Fibroblast of mammary gland (primary cell): ENCODE measurements at places on chromosomes 5 and 9.

DNA sequence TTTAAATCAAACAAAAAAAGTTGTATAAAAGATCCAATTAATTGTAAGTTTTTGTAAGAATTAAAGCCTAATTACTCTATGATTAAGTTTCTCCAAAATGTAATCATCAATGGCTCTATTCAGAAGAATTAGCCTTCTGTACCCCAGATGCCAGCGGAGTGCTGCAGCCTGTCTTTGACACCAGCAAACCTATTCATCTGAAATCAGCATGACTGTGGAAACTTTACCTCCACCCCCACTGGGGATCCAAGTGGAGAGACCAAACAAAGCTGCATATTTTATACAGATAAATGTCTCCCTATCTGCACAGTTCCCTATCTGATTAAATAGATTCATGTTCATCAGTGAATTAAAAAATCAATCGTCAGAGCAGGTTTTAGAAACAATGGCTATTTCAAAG is 426.8 kb downstream of the KIAA0825 start:
- DNase-seq: no peak

DNA sequence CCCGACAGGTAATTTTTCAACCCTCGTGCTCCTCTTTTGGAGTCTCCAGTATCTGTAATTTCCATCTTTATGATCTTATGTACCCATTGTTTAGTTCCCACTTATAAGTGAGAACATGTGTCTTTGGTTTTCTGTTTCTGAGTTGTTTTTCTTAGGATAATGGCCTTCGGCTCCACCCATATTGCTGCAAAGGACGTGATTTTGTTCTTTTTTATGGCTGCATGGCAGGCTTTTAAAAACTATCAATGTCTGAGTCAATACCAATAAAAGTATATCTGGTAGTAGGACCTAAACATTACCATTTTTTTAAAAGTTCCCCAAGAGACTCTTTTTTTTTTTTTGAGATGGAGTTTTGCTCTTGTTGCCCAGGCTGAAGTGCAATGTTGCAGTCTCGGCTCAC is 3.9 kb upstream of the SLC26A2 start:
- no peak for DNase-seq

DNA sequence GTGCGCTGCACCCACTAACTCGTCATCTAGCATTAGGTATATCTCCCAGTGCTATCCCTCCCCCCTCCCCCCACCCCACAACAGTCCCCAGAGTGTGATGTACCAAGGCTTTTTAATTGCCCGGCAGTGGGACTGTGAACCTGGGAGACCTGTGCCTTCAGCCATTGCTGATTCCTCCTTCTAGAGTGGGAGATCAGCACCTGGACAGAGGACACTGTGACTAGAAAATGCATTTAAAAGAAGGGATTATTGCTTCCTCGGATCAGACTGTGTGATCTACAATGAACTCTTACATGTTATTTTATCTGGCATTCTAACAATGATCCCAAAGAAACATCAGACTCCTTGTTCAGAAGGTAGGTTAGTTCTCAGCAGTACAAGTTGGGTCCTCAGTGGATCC is 25.9 kb downstream of the CTSL start:
- DNase-seq: no peak

GRCh38 chr9:127751269-127752054 is 16.4 kb upstream of the TOR2A start:
- DNase-seq: peak; percentile 15

- no peak for DNase-seq
Measured at GRCh38 chr9:89363921-89364665, 45.8 kb downstream of the SECISBP2 start.

GRCh38 chr5:2303431-2304100 is 420.8 kb upstream of the IRX4 start:
- DNase-seq: no peak

GRCh38 chr5:10734832-10735523 is 26.1 kb downstream of the DAP start:
- peak; percentile 14 for DNase-seq

DNA sequence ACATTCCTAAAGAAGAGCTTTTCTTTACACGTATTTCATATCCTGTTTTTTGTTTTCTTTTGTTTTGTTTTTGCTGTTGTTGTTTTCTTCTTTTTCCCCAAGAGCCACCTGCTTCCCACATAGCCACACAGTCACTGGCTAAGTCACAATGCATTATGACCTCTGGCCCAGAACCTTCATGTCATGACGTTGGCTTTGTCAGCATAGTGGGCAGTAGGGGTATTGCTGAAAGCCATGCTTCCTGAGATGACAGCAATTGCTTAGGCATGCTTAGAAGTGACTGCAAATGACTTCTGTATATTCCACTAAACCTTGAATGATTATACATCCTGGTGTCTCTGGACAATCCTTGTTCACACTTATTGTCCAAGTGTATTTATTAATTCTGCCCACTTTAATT is 375.8 kb downstream of the TAF11L14 start:
- no peak for DNase-seq

DNA sequence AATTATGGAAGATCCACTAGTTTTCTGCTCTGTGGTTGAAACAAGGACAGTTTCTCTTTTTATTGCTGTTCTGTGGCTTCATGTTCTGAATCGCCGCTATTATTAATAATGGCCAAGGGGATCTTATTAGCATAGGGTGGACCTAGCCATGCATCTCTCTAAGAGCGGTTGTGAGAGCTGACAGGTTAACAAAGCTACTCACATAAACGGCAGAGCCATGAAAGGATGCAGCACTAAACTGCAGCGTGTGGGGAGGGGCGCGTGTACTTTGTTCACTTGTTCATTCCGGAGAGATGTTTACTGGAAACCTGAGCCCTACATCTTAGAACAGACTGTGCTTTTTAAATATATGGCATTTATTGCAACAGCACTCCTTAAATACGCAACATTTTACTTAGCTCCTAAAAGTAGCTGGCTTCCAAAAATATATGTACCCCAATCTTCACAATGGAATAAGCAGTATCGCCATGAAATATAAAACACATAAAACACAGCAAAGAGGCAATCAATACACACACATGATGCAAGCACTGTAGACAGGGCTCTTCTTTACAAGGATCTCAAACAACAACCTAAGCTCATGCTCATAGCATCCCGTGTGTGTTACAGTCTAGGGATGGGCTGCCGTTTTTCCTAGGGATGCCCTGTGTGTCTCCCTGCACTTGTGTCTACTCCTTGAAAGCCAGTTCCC is 424.6 kb downstream of the MED10 start:
- DNase-seq: no peak

- DNase-seq: no peak
Measured at GRCh38 chr9:107219486-107220077, 63.5 kb upstream of the RAD23B start.

- no peak for DNase-seq
Measured at GRCh38 chr5:56908942-56909293, 478 bp upstream of the SETD9 start.

DNA sequence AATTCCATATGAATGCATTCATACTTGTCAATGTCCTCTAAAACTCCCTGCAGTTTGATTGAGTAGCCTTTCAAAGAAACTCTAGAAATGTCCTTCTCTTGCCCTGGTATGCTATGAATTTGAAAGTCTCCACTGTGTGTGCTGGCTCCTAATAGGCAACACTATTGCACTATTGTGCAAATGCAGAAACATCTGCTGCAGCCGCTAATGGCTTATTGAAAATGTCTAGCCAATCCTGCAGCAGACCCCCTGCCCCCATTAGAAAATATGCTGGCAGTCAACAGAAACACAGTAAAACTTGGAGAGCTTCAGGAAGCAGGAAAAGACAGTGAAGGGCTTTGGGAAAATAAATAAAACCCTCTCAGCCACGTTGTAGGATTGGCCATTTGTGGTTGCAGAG is 87.3 kb upstream of the GRAMD2B start:
- no peak for DNase-seq

DNA sequence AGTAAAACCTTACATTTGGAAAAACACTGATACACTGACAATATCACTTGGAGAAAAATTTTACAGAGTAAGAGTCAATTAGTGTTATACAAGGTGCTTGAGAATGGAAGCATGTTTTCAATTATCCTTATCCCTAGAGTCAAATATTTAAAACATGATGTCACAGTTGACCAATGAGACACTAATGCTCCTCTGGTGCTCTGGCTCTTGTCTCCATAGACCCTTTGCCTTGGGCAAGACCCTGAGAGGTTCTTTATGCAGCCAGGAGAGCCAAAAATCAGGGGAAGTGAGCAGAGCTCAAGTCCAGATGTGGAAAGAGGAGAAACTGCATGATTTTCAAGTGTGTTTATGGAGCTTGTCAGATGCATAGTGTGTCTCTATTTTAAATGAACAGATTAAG is 153.9 kb downstream of the MARCHF11 start:
- peak; percentile 3 for DNase-seq

DNA sequence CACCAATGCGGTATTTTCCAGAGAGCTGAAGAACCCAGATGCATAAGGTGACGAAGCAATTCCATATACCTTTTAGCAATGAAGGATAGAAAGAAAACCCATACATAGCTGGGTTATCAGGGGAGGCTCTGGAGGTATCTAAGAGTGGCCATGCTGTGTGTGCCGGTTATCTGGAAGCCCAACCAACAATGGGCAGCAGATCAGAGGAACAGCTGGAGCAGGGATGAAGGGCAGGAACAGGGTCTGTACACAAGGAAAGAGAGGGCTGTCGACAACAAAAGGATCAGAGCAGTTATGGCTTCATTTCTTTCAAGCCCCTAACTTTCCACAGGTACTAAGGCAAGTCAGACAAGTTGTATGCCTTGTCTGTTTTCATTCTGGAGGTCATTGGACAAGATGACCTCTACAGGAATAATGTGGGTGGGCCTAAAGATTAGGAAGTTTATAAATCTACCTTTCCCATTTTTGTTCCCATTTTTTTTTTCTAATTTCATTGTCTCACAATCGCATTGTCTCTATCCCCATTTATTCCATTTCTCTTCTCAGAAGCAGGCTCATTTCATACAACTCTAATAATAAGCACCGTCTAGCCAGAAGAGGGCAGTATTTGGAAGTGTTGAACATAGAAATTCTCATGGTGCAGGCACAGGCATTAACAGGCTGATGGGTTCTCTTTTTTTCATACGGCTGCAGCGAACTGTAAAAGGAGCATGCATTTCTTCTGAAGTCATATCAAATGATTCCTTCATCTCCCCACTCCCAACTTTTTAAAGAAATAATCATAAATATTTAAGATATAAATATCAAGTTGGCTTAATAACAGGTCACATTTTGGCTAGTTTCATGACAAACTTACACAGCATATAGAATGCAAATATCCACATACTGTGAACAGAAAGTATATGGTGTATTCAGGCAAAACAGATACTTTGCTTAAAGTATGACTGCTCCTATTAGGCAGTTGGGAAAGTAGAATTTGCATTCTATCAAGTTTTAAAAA is 63.5 kb downstream of the ZNF474 start:
- DNase-seq: peak; percentile 75

- DNase-seq: no peak
Measured at GRCh38 chr5:17477043-17477442, 21.0 kb upstream of the TAF11L2 start.

- DNase-seq: no peak
Measured at GRCh38 chr9:134722120-134722701, 80.6 kb downstream of the COL5A1 start.

GRCh38 chr9:35835766-35836165 is 6.7 kb downstream of the TMEM8B start:
- DNase-seq: no peak

DNA sequence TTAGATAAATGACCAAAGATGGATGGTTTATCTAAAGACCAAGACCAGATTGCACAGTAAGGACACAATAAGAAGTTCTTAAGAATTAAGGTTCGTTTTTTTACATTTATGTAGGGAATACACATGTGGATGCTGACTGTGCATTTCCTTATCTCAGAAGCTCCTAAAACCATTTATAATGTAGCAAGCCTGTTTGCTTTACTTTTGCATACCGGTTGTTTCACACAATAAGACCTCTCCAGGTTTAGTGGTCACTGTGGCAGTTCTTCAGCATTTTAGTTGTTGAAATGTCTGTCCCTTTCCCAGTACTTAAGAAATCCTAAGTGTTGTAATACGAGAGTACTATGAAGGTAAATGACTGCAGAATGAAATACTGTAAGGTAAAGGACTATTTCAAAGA is 43.6 kb downstream of the BASP1 start:
- no peak for DNase-seq

DNA sequence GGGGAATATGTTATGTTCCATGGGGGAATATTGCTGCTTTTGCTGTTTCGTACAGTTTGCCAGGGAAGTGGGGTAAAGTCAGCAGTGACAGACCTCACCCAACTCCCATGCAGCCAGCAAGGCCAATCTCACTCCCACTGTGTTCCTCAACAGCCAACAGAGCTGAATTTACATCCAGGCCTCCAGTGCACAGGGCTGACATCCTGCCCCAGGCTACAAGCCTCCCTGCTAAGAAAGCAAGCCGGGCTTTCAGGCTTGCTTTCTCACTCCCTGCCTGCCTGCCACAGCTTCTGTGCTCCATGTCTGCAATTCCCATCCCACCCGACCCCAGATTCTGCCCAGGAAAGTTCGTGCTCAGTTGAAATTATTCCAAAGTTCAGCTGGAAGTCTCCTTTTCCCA is 25.5 kb upstream of the SNCAIP start:
- no peak for DNase-seq

DNA sequence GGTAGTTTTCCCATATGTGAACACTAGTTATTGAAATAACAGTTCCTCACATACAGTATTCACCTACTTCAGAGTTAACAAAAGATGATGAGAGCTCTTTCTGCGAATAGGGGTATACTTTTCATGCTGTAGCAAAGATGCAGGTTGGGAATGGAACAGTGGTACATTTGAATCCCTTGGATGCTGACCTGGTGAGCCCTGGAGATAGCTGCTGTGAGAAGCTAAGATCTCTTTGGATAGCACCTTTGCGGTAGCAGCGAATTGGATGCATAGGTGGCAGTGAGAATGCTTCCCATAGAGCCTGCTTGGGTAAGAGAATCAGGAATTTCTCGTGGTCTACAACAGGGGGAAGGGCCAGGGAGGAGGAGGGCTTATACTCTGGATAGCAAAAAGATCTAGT is 61.2 kb downstream of the NUP214 start:
- DNase-seq: no peak

DNA sequence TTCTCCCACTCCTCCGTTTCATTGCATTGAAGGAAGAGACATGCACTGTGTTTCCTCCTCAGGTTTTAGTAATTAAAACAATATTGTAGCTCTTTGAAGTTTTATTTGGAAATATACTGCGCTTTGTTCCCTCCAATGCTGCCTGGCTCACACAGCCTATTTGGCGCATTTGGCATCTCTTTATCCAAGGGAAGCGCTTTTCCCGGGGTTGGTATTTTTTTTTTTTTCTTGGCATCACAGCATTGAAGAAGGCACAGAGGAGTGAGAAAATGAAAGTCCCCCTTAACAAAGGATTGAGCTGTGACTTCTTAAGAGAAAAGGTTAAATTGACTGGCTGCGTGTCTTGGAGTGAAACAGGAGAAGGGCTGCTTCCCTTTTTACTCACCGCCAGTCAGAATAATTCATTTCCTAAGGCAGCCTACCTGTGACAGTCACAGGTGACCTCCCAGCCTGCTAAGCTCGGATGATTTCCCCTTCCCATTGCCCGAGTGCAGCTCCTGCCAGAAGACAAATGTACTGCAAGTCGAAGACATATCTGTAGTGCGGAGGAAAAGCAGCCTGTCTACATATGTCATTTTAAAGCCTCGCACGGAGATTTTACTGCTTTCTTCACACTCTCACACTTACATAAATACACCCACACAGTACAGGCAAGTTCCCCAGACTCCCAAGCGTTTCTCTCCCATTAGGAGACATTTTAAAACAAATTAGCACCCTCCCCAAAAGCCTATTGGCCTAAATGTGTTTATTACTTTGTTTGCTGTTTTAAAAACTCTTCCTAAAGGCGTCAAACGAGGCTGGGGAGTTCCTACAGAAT is 665.5 kb upstream of the ZNF608 start:
- DNase-seq: no peak

GRCh38 chr5:180381428-180381827 is 28.3 kb upstream of the GFPT2 start:
- DNase-seq: no peak

- DNase-seq: no peak
Measured at GRCh38 chr5:148856424-148856823, 30.0 kb downstream of the ADRB2 start.
